ENCODE measurements at places on chromosomes 13 and 19. TPM values are rescaled to one million over a fixed set of nuclear protein-coding genes. Genes with fewer than 3 reads are reported as not detected.

DNA sequence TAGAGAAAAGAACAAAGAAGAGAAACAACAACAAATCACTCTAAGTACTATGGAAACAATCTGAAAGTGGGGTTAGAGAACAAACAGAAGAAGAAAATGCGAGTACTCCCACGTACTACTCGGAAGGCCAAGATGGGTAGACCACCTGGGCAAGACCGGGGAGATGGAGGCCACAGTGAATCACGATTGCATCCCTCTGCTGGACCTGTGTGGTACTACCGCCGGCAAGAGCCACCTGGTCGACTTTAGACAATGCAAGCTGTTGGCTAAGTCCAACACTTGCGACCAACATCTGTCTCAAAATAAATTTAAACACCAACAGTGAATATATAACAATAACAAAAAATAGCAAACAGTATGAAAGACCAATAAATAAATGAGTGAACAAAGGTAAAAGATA is 45.5 kb upstream of the ZNF91 start:
- no peak for DNase-seq

GRCh38 chr19:2274185-2274711 is 7.7 kb downstream of the PEAK3 start:
- no peak for DNase-seq

GRCh38 chr13:94312511-94313216 is 166.8 kb downstream of the DCT start:
- DNase-seq = no peak

The SLC8A2 gene
- not detected for total RNA-seq

DNA sequence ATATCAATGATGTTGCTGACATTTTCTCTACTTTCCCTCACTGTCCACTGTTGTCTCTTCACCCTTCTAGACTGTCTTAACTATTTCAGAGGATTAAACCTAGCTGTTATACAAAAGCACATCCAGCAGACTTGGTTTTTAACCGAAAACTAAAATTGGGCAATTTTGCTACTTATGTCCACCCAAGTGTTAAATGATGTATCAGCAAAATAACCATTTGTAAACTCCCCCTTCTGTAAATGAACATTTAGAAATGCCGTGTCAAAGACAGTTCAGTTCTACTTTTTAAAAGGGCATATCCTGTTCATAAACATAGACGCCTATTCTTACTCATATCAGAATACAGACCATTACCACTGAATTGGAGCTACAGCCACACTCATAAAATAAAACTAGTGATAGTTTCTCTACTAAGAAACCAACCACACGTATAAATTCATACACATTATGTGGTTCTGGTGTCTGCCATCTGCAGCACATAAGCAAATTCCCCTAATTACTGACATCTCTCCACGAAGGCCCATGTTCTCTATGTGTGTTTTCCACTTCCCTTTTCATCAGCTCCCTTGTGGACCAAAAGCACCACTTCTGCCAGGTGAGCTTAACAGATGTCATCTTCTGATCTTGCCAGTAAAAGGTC is 1091.8 kb downstream of the PCDH9 start:
- no peak for DNase-seq

DNA sequence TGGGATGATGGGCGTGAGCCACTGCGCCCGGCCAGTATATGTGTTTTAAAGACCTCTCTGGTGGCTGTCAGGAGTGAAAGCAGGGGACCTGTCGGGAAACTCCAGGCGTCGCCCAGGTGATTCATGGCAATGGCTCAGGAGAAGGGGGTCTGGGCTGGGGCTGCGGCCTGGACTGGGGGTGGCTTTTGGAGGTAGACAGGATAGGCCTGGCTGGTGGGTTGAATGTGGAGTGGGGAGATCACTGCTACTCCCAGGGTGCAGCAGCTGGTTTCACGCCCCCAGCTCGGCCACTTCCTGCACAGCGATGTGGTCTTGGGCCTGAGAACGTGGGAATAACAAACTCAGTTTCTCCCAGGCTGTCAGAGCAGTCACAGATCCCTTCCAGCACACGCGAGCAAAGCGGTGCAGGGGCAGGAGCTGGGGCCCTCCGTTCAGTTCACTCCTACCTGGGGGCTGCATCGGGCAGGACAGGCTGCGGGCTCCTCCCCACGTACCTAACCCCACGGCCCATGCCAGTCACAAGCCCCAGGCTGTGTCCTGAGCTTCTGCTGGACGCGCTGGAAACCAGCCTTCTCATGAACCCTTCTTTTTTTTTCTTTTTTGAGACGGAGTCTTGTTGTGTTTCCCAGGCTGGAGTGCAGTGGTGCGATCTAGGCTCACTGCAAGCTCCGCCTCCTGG is 18.9 kb downstream of the KDM4B start:
- DNase-seq = no peak

DNA sequence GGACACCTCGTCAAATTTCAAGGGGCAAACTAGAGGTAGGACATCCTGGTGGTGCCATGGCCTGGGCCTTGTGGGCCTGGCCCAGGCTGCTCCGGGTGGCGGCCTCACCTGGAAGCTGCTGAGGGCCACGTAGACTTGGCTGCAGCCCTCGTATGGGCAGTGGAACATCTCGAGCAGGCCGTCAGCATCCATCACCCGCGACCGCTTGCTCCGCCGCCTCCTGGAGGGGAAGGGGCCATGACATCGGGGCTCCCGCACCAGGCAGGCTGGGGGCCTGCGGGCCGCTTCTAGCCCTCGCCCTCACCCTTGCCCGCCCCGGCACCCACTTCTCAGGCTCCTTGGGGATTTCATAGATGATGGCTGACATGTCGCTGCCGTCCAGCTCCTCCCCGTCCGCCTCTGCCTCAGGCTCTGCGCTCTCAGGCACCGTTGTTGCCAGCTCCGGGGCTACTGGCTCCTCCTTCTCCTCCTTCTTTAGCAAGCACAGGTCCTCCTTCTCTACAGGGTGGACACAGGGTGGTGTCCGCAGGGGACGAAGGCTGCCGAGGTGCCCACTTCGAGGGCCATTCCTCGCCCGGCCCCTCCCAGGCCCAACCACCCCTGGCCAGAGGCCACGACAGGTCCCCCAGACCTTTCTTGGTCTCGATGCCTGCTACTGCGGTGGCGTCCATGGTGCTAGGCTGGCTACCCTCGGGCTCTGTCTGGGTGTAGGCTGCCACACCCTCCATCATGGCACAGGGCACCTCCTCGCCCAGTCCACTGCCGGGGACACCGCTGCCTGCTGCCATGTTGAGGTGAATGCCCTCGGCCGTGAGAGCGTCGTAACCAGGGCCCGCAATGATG is 6.0 kb upstream of the ELAVL3 start:
- DNase-seq = no peak

DNA sequence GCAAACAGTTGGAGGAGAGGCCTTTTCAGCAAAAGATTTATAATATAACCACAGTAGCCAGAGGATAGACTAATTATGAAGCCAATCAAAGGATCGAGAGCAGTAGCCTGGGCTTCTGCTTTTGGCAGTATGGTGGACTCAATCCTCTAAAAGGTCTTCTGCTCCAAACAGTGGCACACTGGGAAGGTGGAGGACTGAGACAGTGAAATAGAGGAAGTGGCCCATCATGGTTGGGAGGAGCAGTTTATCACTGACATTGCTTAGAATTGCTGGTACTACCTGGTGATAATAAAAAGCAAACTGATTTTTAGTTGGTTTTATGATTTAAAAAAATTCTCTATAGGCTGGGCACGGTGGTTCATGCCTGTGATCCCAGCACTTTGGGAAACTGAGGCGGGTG is 20.9 kb upstream of the PLAUR start:
- DNase-seq = no peak

GRCh38 chr13:21037656-21038055 is 23.7 kb downstream of the LATS2 start:
- DNase-seq = no peak

DNA sequence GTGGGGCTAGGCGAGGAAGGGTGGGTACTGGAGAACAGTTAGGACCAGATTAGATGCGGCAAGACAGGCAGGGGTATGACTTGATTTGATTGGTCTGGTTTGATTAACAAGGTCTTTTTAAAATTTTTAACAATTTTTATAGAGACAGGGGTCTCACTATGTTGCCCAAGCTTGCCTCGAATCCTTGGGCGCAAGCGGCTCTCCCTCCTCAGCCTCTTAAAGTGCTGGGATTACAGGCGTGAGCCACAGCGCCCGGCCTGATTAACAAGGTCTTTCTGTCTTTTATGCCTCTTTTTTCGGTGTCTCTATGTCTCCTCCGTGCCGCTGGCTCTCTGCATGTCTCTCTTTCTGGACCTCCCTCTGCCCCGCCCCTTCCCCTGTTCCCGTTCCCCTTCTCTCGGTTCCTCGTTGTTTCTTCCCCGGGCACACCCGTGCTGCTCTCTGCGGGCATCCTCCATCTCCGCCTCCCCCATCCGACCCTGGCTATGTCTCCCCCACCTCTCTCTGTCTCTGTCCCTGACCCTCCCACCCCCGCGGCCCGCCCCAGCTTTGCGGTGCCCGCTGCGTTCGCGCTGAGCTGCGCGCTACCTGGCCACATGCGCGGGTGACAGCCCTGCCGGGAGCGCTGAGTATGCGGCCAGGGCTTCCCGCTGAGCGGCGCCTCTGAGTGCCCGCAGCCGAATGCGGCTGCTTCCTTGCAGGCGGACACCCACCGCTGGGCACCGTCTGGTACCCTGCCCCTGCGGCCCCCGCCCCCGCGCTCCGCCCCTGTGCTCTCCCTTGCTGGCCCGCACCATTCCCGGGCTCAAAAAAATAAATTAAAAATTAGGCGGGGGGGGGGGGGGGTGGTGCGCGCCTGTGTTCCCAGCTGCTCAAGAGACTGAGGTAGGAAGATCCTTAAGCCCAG is 8.1 kb upstream of the SDHAF1 start:
- no peak for DNase-seq

The CNFN gene
- not detected for total RNA-seq
